ENCODE measurements at places on chromosomes 11 and 22. TPM values are rescaled to one million over a fixed set of nuclear protein-coding genes. Genes with fewer than 3 reads are reported as not detected.

DNA sequence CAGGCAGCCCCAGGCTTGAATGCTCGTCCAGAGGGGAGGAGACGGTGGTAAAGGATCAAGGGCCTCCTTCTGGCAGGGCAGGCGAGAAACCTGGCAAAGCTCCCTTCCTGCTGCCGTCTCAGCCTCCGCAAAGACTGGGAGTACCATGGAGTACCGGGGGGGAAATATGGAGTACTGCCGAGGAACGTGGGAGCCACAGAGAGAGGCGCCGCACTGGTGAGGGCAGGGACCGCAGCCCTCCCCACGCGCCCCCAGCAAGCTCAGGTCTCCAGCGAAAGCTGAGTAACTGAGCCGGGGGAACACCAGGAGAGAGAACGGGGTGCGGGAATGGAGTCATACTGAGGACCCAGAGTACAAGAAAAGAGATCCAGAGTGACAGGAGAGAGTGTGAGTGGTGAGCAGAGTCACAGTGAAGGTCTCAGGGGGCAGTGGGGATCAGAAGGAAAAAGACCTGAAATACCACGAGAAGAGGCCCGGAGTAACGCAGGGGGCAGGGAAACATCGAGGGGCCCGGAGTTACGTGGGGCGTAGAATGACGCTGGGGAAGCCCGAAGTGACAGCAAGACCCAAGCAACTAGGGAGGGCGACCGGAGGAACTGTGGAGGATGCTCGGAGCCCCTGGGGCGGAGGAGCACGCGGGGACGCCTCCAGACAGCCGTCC, 740 bp downstream of the EML3 start:
- peak; percentile 26 for DNase-seq

The NEU3 gene
- total RNA-seq: 42.6 TPM

The PDE2A gene
- 0.68 TPM for total RNA-seq

The HYOU1 gene
- total RNA-seq: 117 TPM

All from OCI-LY7 (cell line).